ENCODE measurements at places on chromosomes 4 and X.

DNA sequence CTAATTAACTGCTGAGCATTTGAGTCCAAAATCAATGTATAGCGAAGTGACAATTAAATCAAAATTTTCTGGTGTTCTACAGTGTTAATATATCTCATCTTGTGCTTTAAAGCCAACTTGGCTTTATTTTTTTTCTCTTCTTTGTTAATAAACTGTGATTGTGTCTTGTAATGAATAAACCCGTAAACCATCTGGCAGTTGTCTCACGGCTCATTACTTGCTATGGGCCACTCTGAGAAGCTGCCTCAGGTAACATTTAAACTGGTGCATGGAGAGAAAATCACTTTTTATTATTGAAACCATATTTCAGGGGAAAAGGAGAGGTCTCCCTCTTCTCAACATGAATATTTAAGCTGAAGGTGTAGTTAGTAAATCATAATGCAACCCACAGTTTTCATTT is 694.0 kb downstream of the KCTD8 start:
- DNase-seq: no peak

DNA sequence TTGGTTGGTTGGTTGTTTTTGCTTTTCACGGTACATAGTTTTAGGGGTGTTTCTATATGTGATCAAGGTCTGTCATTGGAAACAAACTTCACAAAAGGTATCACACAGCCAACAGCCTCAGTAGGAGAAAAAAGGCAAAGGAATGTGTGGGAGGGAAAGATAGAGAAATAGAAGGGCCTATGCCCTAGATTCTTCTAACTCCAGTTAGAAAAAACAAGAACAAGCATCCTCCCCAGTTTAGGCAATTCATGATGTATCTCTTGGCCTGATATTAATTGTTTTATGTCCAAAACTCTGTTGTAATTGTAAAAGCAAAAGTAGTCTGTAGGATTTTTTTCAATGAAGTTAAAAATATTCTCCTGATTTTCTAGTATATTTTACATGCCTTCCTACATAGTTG is 192.4 kb upstream of the EDNRA start:
- no peak for DNase-seq

DNA sequence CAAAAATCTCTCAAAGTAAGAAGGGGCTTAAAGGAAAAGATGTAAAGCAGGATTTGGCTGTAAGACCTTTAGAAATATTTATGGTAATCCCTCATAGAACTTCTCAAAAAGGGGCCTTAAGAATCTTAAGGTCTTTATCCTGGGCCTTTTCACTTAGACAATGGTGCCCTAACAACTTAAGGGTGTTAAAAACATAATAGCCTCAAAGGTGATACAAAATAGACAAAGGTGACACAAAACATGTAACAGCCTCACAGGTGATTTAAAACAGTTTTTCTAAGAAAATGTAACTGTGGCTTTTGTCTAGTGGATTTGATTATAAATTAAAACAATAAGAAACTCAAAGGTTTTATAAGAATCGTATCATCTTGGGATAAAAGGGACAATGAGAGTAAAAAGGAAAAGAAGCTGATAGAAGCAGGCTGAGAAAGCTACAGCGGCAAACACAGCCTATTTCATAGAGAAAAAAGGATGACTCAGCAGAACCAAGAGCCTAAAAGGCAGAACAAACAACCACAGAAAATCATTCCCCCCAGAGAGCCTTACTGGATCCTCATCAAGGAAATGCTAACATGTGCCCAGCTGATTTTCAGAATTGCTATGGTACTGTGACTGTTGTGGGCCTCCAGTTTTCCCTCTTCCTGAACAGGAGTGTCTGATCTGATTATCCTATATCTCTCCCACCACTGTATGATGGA is 164.3 kb downstream of the STPG2 start:
- no peak for DNase-seq

GRCh38 chrX:16788477-16788876 is 2.2 kb downstream of the TXLNG start:
- no peak for DNase-seq

GRCh38 chr4:105989485-105990242 is 94.4 kb downstream of the NPNT start:
- no peak for DNase-seq

DNA sequence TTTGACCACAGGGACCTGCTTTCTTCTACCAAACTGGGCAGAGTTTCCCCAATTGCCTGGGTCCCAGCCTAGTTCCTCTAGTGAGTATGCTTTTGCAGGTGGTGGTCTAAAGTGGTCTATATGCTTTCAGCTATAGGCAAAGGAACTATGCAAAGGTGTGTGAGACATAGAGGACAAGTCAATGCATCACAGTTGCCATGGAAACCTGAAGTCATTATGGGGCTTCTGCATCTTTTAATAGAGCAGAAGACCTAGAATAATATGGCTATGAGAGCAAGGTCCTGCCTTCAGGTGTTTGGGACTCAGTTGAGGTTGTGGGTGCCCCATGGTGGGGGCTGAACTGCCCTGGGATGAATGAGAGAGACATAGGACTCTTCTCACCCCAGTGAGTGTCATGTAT is 92.1 kb upstream of the RAB40AL start:
- DNase-seq: no peak

DNA sequence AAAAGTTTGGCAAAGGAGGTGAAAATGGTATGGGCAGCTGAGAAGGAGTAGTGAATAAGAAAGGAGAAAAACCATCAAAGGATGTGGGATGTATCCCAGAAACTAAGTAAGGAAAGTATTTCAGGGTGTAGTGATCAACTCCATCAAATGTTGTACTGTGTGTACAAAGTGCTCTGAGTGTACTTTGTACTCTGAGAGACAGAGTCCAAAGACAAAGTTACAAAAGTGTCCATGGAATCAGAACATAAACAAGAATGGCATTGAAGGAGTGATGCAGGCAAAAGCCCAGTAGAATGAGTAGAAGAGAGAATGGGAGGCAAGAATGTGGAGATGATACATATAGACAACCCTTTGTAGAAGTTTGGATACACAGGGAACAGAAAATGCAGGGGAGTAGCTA is 12.3 kb upstream of the PGRMC1 start:
- DNase-seq: no peak

- DNase-seq: no peak
These were observed 9.5 kb upstream of the GRPEL1 start for GRCh38 chr4:7077371-7077770.

DNA sequence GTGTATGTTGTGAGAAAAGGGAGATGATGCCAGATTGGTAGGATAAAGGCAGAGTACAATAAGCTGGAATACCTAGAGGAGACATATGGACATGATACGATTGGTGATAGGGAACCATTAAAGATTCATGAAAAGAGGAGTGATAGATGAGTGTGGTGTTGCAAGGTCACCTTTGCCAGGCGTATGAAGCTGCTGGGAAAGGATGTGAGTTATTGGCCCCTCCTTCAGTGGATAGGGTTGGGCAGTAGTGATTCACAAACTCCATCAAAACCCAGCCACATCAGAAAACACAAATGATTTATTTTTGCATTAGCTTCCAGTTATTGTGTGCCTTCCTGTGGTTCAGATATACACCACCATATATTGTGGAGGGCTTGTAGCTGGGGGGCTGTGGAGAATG is 34.3 kb downstream of the TMEM164 start:
- no peak for DNase-seq

DNA sequence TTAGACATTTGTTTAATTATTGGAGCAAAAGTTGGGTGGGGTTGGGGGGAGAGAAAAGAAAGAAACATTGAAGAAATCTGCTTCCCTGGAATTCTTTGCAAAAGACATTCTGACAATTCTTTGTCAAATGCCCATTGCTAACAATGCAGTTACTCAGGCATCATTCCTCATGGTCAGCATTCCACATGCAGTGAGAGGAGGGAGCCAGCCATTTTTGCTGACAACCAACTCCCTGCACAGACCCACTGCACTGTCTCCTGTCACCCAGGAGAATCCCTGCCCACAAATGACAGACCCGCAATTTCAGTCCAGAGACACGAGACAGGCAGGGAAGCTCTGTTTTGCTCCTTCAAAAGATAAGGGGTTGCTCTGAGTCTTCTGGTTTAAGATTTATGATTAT is 985.1 kb upstream of the SLIT2 start:
- no peak for DNase-seq

- DNase-seq: no peak
These were observed 1.2 kb downstream of the CXCL2 start for GRCh38 chr4:74097631-74098426.

DNA sequence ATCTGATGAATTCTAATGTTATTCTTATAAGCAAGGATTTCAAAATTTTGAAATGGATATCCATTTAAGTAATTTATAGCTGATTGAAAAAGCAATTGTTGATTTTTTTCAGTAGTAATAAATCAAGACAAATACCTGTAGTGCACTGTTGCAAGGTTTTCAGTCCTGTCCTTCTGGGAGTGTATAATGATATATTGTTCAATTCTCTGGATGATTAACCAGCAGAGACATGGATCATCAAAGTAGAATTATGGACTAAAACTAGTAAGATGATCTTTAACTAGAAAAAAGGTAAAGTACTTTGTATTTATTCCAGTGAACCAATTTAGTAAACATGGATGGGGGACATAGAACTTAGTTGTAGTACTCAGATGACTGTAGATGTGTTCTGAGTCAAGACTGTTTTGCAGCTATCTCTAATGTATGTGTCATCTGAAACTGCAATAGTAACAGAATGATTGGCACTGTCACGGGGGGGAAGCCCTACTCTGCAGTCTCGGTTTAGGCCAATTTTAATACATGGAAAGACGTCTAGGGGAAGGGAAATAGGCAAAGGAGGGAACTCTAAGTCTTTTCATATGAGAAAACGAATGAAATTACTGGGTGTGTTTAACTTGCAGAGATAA is 121.9 kb downstream of the GLRA3 start:
- no peak for DNase-seq

DNA sequence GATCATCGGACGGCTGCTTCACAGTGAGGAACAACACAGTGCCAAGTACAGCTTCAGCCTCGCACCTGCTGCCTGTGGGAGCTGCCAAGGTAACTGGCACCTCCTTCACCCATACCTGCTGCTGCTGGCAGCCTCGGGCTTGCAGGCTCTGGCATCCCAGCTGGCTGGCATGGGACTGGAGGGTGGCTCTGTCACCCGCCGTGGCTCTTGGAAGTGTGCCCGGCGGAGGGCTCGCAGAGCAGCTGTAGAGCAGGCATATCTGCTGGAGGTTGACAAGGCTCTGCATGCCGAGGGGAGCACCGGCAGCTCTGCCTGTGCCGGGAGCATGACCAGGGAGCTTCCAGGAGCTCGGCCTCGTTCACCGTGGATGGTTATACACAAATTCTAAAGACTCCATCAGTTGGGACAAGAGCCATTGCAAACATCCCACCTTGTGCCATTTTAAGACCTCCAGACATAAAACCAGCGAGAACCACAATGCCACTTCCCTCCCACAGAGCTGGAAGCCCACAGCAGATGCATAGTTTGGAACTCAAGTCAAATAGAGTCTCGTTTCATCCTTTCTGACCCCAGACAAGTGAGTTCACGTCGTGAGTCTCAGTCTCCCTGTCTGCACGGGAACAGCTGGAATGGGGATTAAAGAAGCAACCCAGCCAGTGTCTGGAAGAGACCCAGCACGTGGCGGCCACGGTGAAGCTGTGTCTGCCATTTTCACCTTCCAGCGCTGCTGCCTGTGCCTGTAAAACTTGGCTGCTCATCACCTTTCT is 84.3 kb upstream of the PSAPL1 start:
- DNase-seq: no peak

GRCh38 chr4:22071749-22072148 is 123.2 kb upstream of the KCNIP4 start:
- DNase-seq: no peak

- DNase-seq: no peak
These were observed 94.5 kb downstream of the RAPGEF2 start for GRCh38 chr4:159197260-159197884.
